Activated T-cell treated with anti-CD3 and anti-CD28 coated beads, Interleukin-2, amount 50 U/mL, for 72 hours (primary cell): ENCODE measurements at places on chromosomes 2 and 18. TPM values are rescaled to one million over a fixed set of nuclear protein-coding genes. Genes with fewer than 3 reads are reported as not detected.

- peaks cover 10% of the 10 kb centered on the region for H3K27me3 ChIP-seq
- H3K36me3 ChIP-seq, result no peaks in the 10 kb centered on the region
- no peak for DNase-seq
- H3K4me3 ChIP-seq, result no peak overlapping the region
These were observed 64.9 kb upstream of the ZCCHC2 start for GRCh38 chr18:62457877-62458276.

ONECUT2 gene
- 0.02 TPM for total RNA-seq

KDSR gene
- total RNA-seq, result 81.0 TPM

GRCh38 chr2:233996461-233996860, 54.0 kb upstream of the SPP2 start:
- no peak overlapping the region for H3K4me3 ChIP-seq
- peaks cover 31% of the 10 kb centered on the region for H3K4me1 ChIP-seq
- no peak for DNase-seq
- no peaks in the 10 kb centered on the region for H3K36me3 ChIP-seq

DNA sequence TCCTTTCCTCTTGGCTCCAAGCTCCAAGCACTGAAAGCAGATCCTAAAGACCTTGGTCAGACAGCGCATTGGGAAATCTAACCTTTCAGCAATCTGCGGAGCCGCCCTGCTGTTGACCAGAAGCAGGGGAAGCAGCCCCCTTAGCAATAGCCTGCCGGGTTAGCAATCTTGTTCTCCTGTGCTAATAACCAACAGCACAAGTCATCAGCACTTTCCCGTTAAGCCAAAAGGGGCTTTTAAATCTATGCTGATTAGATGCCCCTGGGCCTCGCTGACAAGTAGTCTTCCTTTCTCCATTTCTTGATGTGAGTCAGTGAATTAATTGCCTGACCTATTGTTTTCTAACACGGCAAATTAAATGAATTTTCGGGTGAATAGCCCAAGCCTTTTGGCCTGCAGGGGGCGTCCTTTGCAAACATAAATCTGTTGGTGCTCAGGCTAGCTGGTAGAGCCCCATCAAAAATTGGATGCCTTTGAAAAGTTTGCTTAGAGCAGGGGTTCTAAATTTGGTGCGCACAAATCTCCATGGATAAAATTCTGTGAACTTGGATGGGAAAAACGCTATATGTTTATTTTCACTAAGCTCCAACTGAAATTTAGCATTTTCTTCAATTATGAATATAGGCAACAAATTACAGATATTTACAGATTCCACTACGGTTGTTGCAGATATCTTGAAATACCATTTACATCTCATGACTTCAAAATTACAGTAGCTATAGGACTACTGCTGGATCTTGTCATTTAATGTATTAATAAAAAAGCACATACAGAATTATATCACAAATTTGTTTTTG, 24.6 kb downstream of the MAIP1 start:
- peaks cover 6% of the 10 kb centered on the region for H3K36me3 ChIP-seq
- no peaks in the 10 kb centered on the region for H3K27me3 ChIP-seq
- peak overlapping the region; percentile 72 for H3K27ac ChIP-seq
- H3K4me1 ChIP-seq, result peaks cover 32% of the 10 kb centered on the region

PDE1A gene
- total RNA-seq, result not detected

DNA sequence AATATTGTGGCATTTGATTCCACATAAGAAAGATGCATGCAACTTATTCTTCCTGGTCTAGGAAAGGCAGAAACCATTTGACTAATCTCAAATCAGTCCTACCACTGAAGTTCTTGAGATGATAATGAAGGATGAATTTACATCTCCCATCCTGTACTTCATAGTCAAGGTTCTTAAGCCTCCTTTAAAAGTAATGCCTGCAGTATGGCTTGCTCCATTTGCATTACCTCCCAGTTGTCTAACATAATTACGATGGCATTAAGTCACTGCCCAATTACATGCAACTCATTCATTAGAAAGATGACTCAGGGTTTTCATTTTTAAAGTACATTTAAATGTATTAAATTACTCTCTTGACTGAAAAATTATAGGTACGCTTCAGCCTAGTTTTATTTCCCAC, 32.2 kb downstream of the THADA start:
- H3K4me3 ChIP-seq, result no peak overlapping the region
- peaks cover 93% of the 10 kb centered on the region for H3K4me1 ChIP-seq
- H3K36me3 ChIP-seq, result peaks cover 13% of the 10 kb centered on the region
- DNase-seq, result no peak
- H3K27me3 ChIP-seq, result no peaks in the 10 kb centered on the region
- no peak overlapping the region for H3K27ac ChIP-seq

- peaks cover 14% of the 10 kb centered on the region for H3K36me3 ChIP-seq
- no peak for DNase-seq
- no peaks in the 10 kb centered on the region for H3K4me1 ChIP-seq
- no peaks in the 10 kb centered on the region for H3K27me3 ChIP-seq
These were observed 141.7 kb downstream of the OTX1 start for GRCh38 chr2:63192169-63192888.

L3MBTL4 gene
- total RNA-seq, result 0.12 TPM

GRCh38 chr2:221100467-221101089, 471.5 kb downstream of the EPHA4 start:
- H3K27me3 ChIP-seq, result no peaks in the 10 kb centered on the region
- H3K36me3 ChIP-seq, result no peaks in the 10 kb centered on the region
- DNase-seq, result no peak
- H3K27ac ChIP-seq, result no peak overlapping the region

DNA sequence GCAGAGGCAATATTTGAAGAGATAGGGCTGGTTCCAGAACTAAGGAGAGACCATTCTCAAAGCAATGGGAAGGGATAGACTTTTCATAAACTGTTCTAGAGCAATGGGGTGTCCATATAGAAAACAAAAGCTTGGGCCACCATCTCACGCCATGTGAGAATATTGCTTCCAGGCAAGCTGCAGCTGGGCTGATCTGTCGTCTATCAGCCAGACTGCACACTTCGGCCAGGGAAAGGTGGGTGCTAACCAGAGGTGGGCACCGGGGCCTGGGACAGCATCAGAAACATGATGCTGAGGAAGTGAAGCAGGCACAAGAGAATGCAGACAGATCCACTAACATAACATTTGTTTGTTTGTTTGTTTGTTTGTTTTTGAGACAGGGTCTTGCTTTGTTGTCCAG, 43.7 kb downstream of the MYO7B start:
- H3K27ac ChIP-seq, result no peak overlapping the region
- H3K4me1 ChIP-seq, result peaks cover 16% of the 10 kb centered on the region
- H3K36me3 ChIP-seq, result no peaks in the 10 kb centered on the region
- H3K27me3 ChIP-seq, result no peaks in the 10 kb centered on the region
- H3K4me3 ChIP-seq, result no peak overlapping the region

DNA sequence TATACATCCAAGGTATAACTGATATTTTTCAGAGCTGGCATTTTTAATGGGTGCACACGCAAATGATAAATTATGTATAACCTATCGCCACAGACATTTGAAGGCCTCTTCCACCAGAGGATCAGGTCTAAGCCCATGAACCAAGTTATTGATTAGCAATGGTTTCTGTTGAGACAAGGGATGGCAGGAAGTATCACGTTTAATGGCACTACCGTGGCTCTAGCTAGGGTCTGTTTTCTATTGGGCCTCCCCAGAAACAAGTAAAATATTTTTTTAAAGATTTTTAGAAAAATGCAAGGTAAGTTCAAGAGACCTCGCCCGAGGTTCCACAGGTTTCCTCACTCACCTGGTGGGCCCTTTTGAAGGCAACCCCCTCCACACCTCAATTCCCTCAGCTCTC, 667 bp downstream of the GFPT1 start:
- no peaks in the 10 kb centered on the region for H3K27me3 ChIP-seq
- peak overlapping the region; percentile 86 for H3K4me3 ChIP-seq
- peaks cover 2% of the 10 kb centered on the region for H3K36me3 ChIP-seq
- peaks cover 57% of the 10 kb centered on the region for H3K4me1 ChIP-seq

PLEKHH2 gene
- 4.3 TPM for total RNA-seq

CPLX4 gene
- total RNA-seq, result not detected

- H3K27ac ChIP-seq, result no peak overlapping the region
- no peaks in the 10 kb centered on the region for H3K4me1 ChIP-seq
- H3K27me3 ChIP-seq, result no peaks in the 10 kb centered on the region
- H3K36me3 ChIP-seq, result no peaks in the 10 kb centered on the region
- no peak overlapping the region for H3K4me3 ChIP-seq
These were observed 72.9 kb downstream of the HS6ST1 start for GRCh38 chr2:128245813-128246212.

CCDC178 gene
- total RNA-seq, result not detected

SLC38A11 gene
- not detected for total RNA-seq

DNA sequence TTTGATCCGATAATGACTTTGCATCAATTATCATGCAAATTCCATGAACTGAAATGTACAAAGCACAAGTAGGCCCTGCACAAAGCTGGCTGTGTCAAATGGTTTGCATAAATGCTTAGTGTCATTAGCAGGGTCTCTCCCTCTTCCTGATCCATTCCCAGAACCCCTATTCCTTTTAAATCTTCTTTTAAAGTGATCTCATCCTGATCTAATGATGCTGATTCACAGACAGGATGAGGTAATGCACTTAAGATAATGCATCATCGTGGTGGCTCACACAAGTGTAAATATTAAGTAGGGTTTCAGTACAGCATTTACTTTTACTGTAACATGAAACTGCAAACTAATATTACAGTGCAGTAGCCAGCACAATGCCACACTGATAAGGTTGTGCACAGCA, 304.8 kb upstream of the SOX11 start:
- no peak overlapping the region for H3K27ac ChIP-seq
- no peak overlapping the region for H3K4me3 ChIP-seq
- H3K4me1 ChIP-seq, result no peaks in the 10 kb centered on the region

DNAJB2 gene
- total RNA-seq, result 88.1 TPM

UGT1A5 gene
- total RNA-seq, result not detected

- peak overlapping the region; percentile 89 for H3K27ac ChIP-seq
- no peaks in the 10 kb centered on the region for H3K27me3 ChIP-seq
- peak; percentile 78 for DNase-seq
- peak overlapping the region; percentile 88 for H3K4me3 ChIP-seq
- no peaks in the 10 kb centered on the region for H3K36me3 ChIP-seq
These were observed 31.8 kb downstream of the ARHGAP25 start for GRCh38 chr2:68766376-68766845.

DNA sequence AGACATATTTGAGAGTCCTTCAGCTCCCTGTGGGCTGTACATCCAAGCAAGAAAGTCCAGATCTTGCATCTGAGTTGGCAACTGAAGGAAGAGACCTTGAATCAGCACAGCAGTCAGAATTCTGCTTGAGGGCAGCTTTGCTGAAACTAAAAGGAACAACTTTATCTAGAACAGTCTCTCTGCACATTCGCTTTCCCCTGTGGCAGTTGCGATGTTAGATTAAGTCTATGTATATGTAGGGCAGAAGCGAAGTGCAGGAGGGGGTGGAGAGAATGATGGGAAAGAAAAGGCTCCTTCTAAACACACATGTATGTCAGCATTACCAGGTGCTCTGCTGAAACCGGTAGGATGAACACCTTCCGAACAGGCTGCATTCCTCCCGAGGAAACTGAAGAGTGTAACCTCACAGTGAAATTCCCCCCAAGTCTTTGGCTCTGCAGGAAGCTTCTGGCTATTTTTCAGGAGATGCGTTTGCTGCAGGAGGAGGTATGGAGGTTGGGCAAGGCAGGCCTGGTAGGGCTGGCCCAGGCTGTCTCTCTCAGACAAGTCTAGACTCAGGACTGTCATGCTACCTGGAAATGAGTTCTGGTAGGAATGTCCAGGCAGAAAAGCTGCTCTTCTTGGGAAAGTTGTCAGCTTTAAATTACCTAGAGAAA, 70.0 kb upstream of the ATL2 start:
- H3K27ac ChIP-seq, result no peak overlapping the region
- DNase-seq, result no peak
- H3K36me3 ChIP-seq, result no peaks in the 10 kb centered on the region
- H3K4me1 ChIP-seq, result no peaks in the 10 kb centered on the region
- no peak overlapping the region for H3K4me3 ChIP-seq
- H3K27me3 ChIP-seq, result peaks cover 17% of the 10 kb centered on the region

DNA sequence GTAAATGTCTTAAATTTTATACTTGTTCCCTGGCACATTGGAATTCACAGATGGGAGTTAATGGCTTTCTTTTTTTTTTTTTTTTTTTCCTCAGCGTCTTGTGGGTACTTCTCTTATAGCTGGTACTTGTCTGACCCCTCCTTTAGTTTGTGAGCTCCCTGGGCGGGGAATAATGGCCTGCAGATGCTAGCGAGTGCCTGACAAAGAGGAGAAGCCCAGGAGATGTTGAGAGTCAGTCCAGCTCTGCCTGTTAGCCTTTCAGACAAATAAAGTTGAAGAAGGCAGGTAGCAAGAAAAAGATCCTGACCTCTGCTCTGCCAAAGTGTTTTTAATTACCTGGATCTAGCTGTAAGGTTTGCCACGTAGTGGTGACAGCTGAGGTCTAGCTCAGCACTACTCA, 6.6 kb downstream of the BCL2L11 start:
- H3K36me3 ChIP-seq, result peaks cover 29% of the 10 kb centered on the region
- peaks cover 64% of the 10 kb centered on the region for H3K4me1 ChIP-seq
- no peak overlapping the region for H3K27ac ChIP-seq
- no peak for DNase-seq
- no peak overlapping the region for H3K4me3 ChIP-seq

DNA sequence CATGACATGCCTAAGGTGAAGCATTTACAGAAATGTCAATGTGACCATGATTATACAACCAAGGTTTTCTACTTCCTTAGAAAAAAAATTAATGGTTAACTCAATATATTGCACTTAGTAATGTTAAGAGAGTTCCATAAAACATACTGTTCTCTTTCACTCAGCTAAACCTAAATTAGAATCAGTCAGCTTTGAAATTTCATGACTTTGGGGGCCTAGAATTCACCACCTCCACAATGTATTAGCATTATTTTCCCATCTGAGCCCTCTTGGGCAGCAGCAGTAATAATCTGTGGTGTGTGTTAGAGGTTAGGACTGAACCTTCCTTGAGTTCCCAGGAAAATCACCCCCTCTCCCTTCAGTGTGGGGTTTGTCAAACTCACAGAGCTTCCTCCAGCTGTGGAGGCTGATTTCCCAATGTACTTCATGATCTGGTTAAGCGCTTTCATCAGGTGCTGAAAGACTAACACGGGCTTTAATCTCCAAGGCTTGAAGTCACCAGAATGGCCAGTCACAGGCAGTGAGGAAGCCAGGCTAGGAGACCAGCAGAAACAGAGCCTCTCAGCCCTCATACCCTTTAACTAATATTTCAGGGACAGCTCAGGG, 7.1 kb upstream of the UPP2 start:
- no peaks in the 10 kb centered on the region for H3K4me1 ChIP-seq
- H3K27me3 ChIP-seq, result peaks cover 6% of the 10 kb centered on the region
- no peak for DNase-seq

- no peak overlapping the region for H3K27ac ChIP-seq
- no peak for DNase-seq
- no peak overlapping the region for H3K4me3 ChIP-seq
- no peaks in the 10 kb centered on the region for H3K36me3 ChIP-seq
- no peaks in the 10 kb centered on the region for H3K4me1 ChIP-seq
These were observed 479.1 kb downstream of the MBD2 start for GRCh38 chr18:53745224-53745967.
